ENCODE measurements at places on chromosomes 6 and 20.
A peak's percentile ranks its signal among the peaks of the same experiment; 100 is the strongest.

GRCh38 chr20:30284281-30284905 lies 973.1 kb upstream of the DEFB115 start:
- no peak for DNase-seq

- peak; percentile 42 for DNase-seq
These were observed 10.5 kb downstream of the SNAI1 start for GRCh38 chr20:49993301-49993751.

GRCh38 chr20:23584434-23585199 lies 16.3 kb upstream of the CST9L start:
- no peak for DNase-seq

DNA sequence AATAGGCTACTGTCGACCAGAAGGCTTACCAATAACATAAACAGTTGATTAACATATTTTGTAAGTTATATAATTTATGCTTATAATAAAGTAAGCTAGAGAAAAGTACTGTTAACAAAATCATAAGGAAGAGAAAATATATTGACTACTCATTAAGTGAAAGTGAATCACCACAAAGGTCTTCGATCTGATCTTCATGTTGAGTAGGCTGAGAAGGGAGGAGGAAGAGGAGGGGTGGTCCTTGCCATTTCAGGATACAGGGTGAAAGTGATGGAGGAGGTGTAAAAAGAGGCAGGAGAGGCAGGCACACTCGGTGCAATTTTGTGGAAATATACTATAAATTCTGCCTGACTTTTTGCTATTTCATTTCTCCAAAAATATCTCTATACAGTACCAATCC lies 10.4 kb downstream of the FBXL4 start:
- no peak for DNase-seq

- DNase-seq, result no peak
These were observed 193.0 kb downstream of the BMP7 start for GRCh38 chr20:57073402-57073801.

DNA sequence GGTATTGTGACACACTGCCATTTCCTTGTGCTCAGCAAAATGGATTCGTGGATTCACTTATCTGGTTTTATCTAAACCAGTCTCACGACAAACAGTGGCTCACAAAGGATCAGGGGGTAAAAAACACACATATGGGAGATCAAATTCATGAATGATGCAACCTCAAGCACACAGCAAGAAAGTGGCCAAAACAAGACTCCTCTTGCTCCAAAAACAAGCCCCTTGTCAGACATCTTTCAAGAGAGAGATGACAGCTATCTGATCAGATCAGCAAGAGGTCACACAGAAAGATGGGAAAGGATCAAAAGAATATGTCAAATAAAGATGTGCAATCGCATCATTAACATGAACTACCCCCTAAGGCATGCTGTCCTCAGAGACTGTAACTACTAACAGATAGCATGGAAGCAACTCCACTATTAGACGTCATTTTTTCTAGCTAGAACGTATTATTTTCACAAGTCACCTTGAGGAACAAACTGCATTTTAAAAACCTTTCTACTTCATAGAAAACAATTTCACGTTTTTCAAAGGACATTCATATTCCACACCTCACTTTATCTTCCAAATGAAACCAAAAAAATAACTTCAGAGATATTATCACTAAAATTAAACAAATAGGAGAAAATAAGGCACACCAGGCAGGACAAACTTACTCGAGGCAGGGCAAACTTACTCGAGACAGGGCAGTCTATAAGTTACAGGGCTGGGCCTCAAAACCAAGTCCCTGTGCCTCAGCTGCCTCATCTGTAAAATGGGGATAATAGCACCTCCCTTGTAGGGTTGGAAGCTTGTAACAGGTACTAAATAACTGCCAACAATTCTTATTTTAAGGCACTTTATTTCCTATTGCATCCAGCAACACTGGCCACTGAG lies 122.3 kb downstream of the PREX1 start:
- no peak for DNase-seq

Data from RPMI8226 (cell line).